ENCODE measurements at places on chromosomes 3 and 15.

GRCh38 chr3:155230382-155230781, 63.1 kb downstream of the STRIT1 start:
- DNase-seq = no peak

DNA sequence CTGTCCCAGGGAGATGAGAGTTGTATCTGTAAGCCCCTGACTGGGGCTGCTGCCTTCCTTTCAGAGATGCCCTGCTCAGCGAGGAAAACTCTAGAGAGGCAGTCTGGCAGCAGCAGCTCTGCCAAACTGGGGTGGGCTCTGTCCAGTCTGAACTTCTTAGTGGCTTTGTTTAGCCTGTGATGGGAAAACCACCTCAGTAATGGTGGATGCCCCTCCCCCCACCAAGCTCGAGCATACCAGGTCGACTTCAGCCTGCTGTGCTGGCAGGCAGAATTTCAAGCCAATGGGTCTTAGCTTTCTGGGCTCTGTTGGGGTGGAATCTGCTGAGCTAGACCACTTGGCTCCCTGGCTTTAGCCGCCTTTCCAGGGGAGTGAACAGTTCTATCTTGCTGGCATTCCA, 218.3 kb downstream of the TUSC7 start:
- DNase-seq = no peak

DNA sequence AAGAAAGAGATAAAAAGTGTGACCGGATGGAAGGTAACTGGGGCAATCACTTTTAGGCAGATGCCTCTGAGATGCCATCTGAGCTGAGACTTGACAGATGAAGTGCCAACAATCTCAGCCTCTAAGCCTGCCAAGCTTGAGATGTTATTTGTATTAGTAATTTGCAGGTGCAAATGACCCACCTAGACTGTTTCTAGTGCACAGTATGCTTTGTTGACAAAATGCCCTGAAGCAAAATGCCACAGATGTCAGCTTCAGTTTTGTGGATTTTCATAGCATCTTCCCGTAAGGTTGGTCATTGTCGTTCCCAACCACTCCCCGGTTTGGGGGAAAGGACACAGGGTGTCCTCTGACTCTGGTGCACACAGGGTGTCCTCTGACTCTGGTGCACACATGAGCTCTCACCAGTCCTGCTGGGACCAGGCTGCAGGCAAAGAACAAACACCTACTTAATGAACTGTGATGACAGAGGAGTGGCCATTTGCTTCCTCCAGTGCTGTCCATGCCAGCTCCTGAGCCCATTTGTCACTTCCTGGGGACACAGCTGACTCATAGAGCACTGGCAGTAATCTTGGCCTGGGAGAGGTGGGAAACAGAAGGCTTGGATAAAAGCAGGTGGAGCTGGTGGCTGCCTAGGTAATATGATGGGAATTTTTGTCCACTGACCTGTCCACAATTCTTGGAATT, 16.7 kb upstream of the PPP1R2 start:
- DNase-seq = no peak

- no peak for DNase-seq
Observed at GRCh38 chr3:80445053-80445452, 677.3 kb upstream of the ROBO1 start.

DNA sequence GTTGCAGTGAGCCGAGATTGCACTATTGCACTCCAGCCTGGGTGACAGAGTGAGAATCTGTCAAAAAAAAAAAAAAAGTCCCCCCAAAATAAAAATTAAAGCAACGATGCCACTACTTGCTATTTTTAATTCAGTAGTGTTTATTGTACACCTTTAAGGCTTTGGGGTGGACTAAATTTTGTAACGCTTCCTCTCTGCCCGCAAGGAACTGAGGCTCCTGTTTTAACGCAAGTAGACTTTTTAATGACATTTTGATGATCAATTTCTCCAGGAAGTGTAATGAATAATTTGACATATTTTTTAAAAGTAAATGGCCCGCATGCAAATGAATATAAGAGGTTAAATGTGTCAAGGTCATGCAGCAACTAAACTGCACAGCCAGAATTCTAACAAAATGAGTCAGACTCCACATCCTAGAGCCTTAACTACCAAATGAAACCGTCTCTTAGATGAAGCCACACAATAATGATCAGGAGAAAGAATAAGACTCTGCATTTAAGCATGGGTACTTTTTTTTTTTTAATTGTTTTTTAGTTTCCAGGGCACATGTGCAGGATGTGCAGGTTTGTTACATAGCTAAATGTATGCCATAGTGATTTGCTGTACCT, 96.8 kb upstream of the LMOD3 start:
- no peak for DNase-seq
